ENCODE measurements at places on chromosomes 7 and 10.

DNA sequence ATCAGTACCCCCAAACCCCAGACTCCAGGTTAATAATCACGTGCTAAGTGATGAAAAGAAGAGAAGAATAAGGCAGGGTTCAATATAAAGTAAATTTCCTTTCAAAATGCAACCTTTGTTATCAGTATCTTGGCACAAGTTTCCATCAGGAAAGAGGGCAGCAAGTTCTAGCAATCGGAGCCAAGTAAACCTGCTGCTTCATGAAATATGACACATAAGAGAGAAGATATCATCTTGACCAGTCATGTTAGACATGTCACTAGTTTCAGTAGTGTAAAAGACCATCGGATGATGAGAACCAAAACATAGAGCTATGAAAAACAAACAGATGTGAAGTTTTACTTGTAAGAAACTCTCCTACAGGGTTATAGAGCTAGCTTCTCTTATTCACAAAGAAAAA lies 44.0 kb downstream of the AASS start:
- DNase-seq: no peak

GRCh38 chr10:90960355-90960814 lies 39.5 kb upstream of the ANKRD1 start:
- peak; percentile 90 for DNase-seq

GRCh38 chr7:156496865-156497264 lies 143.7 kb upstream of the RNF32 start:
- no peak for DNase-seq

DNA sequence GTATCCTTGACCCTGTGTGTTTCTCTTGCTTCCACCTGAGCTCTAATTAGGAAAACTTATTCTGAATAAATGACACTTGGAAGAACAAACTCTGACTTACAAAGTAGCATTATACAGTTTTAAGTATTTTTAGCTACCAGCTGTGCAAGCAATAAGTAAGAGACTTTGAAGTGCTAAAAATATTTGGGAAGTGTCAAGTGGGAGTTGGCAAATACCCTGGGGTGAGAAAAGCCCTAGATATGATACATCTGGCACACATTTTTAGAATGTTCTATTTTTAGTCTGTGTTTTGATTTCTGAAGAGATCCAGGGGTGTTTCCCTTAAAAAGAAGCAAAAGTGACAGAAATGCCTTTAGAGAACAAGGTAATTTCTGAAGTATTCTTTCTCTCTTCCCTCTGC lies 132.7 kb upstream of the TEX47 start:
- no peak for DNase-seq

DNA sequence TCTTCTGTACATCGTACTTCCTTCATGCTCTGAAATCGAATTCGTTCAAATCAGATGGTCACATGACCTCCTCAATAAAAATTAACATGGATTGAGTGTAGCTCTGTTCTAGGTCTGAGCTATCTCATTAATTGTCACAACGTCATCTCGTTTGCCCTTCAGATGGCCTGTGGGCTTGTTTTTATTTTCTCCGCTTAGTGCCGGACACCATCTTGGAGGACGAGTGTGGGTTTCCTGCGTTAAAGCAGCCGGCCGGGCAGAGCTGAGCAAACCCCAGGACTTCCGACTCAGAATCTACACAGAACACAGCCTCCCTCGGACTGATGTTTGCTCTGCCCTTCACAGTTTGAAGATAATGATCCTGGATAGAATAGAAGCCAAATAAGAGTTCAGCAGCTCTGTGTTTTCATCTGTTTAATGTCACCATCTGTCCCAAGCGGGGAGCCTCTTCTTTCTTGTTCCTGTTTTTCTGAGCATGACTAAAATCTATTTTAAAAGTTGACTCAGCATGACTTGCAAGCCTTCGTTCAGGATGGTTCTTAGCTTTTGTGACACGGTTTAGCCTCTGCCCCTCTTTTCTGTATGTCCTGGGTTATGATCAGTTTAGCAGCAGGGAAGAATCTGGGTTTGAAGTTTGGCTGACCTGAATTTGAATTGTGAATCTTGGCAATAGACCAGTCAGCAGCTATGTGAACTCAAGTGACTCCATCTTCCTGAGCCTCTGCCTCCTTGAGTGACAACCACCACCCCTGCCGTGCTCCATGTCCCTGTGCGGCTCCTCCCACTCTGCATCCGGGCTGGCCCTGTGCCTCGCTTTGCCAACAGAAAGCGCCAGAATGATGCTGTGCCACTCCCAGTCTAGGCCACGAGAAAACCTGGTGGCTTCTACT lies 30.6 kb upstream of the GALNTL5 start:
- DNase-seq: no peak

DNA sequence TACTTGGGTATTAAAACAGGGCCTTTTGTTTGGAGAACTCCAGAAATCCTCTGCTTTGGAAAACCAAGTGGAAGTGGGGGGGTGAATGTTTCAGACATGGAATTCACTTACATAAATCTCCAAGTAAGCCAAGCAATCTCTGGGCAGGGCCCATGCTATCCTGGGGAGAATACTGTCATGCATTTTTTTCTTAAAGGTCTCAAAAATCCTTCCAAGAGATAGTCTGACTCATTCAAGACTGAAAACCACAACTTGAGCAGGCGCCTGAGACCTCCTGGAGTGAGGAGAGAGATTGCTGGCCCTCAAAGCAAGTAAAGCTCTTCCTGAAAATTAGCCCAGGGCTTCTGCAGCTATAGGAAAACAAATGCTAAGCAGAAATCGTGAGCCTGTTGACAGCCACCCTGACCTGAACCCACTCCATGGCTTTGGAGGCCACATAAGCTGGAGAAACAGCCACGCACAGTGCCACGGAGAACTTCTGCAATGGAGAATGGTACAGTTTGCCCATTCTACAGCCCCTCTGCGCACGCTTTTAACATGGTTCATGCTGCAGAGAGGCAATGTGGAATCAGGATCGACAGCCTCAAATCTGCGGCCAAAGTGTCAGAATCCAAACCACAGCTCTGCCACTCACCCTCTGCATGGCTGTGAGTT lies 203.1 kb upstream of the AUTS2 start:
- peak; percentile 94 for DNase-seq

DNA sequence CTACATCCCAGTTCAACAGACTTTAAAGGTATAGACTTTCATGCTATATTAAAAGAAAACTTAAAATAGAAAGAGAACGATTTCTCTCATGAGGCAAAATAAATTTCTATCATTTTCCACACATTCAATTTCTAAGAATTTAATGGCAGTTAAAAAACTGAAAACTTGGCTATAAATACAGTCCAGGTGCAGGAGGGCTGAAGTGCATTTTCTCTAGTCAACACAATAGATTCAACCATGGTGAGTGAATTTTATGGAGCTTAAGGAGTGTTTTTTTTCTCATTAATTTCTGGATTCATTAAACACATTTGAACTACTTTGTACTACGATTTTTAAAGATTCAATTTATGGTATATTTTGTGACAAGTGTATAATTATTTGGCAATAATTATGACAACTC lies 240.8 kb upstream of the SLC26A5 start:
- no peak for DNase-seq

DNA sequence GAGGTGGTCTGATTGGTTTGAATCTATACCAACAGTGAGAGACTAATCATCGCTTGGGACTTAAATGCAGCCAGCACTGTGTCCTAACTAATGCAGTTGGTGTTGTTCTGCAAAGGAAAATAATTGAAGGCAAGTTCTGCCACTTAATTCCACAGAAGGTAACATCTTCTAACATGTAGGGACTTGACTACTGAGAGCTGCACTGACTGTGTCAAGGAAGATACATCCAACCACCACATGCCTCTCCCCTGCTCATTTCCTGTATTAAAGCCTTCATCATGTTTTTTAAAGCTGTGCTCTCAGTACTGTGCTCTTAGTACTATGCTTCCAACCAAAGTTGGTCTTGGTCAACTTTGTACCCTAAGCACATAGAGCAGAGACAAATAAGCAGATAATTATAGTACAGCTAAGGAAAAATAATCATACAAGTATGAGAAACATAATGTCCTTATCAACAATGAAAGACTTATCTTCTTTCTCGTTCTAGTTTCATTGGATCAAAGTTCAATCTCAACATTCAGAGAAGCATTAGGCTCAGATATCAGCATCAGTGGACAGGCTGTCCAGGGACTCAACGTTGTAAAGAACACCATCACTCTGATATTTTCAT lies 2.8 kb upstream of the CYP3A4 start:
- no peak for DNase-seq

DNA sequence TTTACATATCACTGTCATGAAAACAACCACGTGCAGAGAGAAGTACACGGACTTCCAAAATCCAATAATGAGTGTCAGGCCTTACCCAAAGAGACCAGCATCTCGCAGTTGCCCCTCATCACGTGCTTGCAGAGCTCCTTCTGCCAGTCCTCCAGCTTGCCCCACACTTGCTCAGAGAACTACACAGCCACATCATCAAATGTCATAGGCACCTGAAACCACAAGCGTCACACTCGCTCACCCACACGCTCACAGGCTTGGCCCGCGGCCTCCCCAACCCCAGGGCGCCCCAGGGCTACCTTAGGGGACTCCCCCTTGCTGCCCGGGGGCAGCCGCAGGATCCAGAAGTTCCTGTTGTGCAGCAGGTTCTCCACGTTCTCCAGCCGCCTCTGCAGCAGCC lies 123.4 kb upstream of the ZNF746 start:
- no peak for DNase-seq

- DNase-seq: no peak
Measured at GRCh38 chr10:18684416-18684815, 25.2 kb downstream of the ARL5B start.

DNA sequence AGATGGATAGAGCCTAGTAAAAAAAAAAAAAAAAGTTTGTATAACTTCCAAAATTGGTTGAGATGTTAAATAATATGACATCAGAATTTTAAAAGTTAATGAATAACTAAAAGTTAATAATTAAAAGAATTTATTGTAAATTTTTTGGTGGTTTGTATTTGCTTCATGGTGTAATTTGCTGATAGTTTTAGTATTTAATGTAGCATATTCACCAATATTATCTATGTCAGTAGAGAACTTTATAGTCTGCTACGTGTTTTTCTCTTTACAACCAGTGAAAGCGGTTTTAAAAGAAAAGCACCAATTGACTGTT lies 51.8 kb upstream of the STEAP4 start:
- DNase-seq: no peak

- peak; percentile 88 for DNase-seq
Measured at GRCh38 chr10:62618576-62619412, 185.7 kb upstream of the ADO start.

DNA sequence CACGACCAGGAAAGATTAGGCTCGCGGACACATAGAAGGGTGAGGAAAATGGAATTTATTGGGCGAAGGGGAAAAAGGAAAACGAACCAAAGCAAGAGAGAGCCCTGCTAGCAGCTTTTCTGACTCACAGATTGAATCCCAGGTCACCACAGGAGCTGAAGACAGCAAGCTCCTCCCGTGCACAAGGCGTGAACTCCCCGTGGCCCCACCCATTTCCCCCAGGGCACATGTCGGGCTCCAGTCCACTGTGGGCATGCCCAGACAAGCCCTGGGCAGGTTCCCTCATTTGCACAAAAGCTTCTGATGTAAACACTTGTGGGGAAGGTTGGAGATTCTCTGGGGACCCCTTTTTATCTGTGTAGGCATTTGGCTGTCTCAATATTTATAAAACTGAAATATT lies 582.4 kb downstream of the SUGCT start:
- DNase-seq: peak; percentile 31

Measured in AG08395 (cell line).